ENCODE measurements at places on chromosomes 16 and 17.

DNA sequence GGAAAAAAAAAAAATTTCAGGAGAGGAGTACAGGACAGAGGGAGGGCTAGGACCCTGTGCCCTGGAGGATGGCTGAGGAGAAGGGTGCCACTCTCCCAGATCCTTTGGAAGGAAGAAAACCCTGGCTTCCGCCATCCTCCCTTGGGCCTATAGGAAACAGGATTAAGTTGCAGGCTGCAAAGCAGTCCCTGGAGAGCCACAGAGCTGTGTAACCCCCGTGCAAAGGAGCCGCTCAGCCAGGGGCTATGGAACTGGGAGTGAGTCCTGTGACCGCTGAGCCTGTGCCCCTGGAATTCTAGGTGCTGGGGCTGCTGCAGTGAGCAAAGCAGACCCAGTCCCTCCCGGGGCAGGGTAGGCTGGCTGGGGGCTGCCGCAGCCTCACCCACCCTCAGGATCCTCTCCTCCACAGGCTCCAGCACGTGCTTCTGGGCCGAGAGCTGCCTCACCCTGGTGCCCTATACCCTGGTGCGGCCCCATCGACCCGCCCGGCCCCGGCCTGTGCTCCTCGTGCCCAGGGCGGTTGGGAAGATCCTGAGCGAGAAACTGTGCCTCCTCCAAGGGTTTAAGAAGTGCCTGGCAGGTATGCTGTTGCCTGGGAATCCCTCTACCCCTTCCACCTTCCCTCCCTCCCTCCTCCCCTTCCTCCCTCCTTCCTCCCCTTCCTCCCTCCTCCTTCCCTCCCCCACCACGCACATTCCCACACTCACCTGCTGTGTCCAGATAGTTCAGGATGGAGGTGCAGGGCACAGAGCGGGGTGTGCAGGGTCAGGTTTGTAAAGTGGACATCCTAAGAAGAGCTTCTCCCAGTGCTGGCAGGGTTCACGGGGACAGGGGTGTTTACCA, 15.3 kb downstream of the SGSH start:
- DNase-seq, result no peak

DNA sequence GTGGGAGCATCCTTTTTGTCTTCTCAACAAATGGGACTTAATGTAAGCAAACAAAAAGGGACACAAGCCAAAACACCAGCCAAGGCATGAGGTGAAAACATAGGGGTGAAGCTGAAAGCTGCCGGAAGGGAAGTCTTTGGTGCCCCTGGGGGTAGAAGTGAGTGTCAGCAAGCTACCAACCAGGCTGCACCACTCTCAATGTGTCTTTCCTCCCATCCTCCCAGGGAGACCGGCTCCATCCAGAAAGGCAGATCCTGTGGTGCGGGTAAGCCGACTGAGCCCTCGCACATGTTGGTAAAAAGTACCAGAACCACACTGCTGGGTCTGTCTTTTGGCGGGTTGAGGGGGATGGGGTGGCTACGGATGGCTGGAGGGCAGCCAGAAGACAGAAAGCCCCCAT, 52.0 kb upstream of the SREBF1 start:
- DNase-seq, result no peak

- no peak for DNase-seq
Observed at GRCh38 chr17:19336938-19337711, 25.4 kb downstream of the B9D1 start.

- no peak for DNase-seq
Observed at GRCh38 chr16:22614271-22614947, 103.7 kb downstream of the NPIPB5 start.

GRCh38 chr16:83244057-83244456, 563.7 kb upstream of the HSBP1 start:
- DNase-seq, result no peak

- DNase-seq, result no peak
Observed at GRCh38 chr17:76582660-76583059, 3.0 kb downstream of the ST6GALNAC2 start.

DNA sequence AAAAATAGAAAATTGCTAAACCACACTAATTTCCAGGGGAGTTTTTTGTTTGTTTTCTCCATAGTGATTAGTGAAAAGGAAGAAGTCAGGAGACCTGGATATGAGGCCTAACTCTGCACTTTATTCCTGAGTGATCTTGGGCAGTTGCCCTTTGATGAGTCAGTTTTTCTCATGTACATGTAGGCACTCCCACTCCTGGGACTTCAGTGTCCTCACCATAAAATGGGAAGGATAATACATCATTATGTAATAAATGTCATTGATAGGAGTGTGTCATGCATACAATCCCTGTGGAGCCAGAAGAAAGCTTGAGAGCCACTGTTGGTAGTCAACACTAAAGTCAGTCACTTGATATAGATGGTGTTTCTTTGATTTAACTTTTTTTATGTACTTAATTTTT, 32.5 kb downstream of the WIPF2 start:
- DNase-seq, result no peak

GRCh38 chr17:22409160-22409751, 716.9 kb downstream of the KCNJ18 start:
- no peak for DNase-seq

GRCh38 chr16:89140401-89140800, 31.1 kb upstream of the CDH15 start:
- no peak for DNase-seq

DNA sequence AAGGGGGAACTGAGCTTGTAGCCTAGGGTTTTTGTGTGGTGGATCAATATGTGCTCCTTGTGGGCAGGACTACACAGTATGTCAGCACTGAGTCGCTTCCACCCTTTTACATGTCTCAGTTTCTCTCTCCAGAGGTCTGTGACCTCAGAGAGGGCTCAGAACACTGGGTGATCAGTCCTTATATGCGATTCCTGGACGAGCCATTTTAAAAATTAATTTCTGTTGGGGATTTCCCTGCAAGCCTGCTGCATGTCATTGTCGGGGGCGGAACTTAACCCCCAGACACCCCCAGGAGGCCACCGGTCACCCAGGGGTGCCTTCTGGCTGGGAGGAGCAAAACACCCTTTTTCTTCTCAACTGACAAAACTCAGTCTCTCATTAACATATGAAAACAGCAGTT, 14.1 kb downstream of the DHRS7B start:
- no peak for DNase-seq

DNA sequence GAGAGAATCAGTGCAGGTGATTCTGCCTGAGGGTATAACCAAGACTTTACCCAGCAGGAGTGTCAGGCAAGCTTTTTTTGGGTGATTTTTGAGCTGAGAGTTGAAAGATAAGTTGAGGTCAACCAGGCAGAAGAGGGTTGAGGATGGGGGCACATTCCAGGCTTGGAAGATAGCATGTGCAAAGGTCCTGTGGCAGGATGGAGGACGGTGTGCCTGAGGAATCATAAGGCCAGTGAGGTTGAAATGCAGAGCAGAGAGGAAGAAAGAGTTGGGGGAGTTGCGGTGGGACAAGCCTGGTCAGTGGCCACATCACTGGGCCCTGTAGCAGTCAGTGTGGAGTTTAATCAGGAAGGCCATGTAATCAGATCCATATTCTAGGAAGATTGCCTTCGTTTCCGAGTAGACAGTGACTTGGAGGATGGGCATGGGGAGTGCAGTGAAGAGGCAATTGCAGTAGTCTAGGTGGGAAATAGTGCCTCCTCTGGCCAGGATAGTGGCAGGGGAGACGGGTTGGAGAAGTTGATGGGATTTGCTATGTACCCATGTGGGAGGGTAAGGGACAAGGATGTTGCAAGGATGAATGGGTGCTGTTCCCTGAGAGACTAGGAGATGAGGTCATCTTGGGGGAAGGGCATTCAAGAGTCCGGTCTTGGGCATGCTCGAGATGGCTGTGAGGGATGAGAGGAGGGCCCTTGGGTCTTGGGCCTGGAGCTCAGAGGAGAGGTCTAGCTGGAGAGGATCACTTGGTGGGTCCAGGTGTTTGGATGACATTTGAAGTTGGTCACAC, 3.9 kb downstream of the PLEKHG4 start:
- DNase-seq, result no peak

GRCh38 chr16:30958175-30959079, 873 bp downstream of the SETD1A start:
- DNase-seq, result no peak

- DNase-seq, result no peak
Observed at GRCh38 chr16:78768718-78769117, 669.3 kb downstream of the WWOX start.

GRCh38 chr16:63577891-63578290, 1541.7 kb upstream of the CDH8 start:
- DNase-seq, result no peak

GRCh38 chr17:75001915-75002843, 10.3 kb upstream of the MRPL58 start:
- no peak for DNase-seq

- DNase-seq, result peak; percentile 81
Observed at GRCh38 chr17:81481073-81481799, 31.4 kb downstream of the ACTG1 start.

- no peak for DNase-seq
Observed at GRCh38 chr17:32870969-32871368, 6.0 kb downstream of the MYO1D start.

GRCh38 chr16:6576606-6577005, 756.0 kb upstream of the RBFOX1 start:
- no peak for DNase-seq

DNA sequence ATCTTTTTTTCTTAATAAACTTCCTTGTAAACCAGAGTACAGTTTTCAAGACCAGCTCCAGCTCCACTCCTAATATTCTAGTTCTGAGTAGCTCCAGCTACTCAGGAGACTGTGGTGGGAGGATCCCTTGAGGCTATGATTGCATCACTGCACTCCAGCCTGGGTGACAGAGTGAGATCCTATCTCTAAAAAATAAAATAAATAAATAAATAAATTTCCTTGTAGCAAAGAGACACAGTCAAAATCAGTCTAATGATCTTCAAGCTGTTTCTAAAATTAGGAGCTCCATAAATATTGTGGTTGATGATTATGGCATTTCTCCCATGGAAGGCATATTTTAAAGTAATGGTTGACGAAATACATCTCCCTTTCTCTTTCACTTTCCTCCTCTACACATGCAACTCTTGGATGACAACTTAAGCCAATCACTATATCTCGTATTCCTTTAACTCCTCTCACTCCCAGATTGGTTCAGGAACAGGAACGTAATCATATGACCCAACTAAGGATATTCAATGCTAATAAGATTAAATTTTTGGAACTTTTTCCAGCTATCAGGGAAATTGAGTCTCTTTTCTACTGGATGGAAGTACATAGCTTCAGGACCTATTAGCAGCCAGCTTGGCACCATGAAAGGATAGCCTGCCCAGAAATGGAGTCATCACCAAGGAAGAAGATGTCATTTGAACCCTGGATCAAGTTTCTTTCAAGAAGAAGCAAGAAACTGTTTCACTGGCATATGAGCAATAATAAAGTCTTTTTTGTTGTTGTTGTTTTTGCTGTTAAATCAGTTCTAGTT, 42.1 kb upstream of the TAOK1 start:
- DNase-seq, result no peak

DNA sequence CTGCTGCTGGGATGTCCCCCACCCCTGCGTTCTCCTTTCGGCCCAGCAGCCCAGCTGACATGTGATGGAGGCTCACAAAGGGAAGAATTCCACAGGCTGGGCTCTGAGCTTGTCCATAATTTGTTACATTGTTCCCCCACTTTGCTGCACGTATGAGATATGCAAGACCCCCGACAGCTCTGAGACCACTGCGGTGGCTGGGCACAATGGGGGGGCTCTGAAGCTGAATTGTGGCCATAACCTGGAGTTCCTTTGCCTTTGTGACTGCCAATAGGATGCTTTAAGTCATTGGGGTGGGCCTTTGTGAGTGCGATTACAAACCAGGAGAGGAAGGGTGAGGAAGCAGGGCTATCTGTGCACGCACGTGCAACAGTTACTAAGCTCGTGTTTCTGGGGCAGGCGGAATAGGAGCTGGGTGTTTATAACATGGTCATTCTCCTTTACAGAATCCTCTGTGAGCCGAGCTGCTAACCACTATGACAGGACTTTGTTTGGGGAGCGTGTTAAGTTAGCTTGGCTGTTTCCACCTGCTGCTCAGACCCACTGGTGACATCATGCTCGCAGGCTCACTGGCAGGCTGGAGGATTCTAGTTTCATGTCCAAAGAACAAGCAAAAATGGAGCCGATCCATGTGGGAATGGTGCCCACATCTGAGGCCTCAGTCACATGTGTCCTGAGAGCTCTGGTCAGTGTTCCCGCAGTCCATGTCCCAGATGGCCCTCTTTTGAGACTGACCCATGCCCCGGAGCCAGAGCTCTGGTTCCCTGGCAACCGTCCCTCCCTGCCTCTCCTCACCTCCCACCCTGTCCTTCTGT, 208.3 kb upstream of the SALL1 start:
- no peak for DNase-seq

DNA sequence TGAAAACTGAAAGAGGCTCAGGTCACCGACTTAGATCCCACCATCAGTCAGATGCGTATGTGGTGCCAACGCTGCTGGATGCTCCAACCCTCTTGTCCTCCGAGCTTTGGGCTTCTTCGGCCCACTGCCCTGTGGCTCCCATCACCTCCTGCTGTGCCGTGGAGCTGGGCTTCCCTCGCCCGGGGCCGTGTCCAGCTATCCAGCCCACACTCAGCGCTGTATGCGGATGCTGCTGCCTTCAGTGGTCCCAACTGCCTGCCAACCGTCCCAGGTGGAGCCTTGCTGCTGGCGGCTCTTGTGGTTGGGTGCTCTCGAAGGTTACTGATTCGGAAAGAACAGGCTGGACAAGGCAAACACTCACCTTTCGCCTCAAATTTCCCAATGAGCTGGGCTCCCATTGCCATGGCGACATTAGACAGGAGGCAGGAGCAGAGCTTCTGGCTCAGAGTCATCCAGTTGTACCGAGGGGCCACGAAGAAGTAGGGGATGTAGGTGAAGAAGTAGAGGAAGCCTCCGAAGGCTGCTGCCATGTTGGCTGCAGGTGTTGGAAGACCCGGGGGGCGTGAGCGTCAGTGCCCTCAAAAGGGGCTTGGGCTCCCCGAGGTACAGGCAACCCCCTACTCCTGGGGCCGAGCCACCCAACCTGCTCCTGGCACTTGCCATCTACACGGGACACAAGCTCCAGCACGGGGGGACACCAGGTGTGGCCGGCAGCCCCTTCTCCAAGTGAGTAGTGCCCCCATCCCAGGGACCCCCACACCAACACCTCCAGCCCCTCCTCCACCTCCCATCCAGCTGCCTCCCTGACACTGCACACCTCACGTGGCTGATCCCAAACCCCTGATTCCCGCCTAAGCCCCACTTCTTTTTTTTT, 32.2 kb downstream of the ABCA3 start:
- DNase-seq, result no peak

DNA sequence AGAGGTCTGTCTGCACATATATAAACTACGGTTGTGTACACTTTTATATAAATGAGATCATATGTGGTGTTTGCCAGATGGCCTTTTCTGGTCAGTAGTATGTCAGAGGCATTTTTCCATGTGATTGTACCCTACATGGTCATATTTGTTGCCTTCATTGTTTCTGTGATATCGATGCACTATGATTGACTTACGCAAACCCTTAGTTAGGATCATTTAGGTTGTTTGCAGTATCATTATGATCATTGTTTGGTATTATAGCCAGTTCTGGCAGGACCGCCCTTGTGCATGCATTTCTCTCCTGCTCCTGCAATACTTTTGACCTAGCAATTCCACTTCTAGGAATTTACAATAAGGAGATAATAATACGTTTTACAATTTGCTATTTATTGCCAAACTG, 169.1 kb downstream of the MSI2 start:
- DNase-seq, result no peak

GRCh38 chr17:47735536-47736011, 2.5 kb downstream of the TBX21 start:
- DNase-seq, result no peak

- DNase-seq, result no peak
Observed at GRCh38 chr17:72618001-72618509, 474.4 kb downstream of the SLC39A11 start.

GRCh38 chr17:67525239-67526135, 148.4 kb downstream of the PITPNC1 start:
- DNase-seq, result no peak
